ENCODE measurements at places on chromosomes 1 and 21.
A peak's percentile ranks its signal among the peaks of the same experiment; 100 is the strongest.

GRCh38 chr1:115098979-115099692, 9.8 kb upstream of the TSPAN2 start:
- DNase-seq: peak; percentile 22

DNA sequence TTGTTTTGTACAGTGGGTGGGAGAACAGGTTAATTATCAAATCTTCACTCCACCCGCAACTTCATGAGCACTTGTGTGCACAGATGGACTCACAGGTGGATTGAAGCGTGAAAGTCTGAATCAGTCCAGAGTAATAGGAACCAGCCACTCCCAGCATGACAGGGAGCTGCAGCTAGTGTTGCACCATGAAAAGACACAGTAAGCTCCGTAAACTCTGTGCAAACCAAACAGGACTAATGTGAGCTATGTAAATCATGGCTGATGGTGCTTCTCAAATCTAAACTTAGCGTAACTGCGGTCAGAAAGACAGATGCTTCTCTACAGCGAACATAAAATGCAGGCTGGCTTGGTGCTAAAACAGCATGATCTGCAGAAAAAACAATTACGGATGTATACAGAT, 114.4 kb downstream of the CENPF start:
- no peak for DNase-seq

GRCh38 chr1:48937732-48938131, 161.0 kb upstream of the BEND5 start:
- DNase-seq: no peak

GRCh38 chr1:29172415-29172939, 9.2 kb downstream of the SRSF4 start:
- no peak for DNase-seq

DNA sequence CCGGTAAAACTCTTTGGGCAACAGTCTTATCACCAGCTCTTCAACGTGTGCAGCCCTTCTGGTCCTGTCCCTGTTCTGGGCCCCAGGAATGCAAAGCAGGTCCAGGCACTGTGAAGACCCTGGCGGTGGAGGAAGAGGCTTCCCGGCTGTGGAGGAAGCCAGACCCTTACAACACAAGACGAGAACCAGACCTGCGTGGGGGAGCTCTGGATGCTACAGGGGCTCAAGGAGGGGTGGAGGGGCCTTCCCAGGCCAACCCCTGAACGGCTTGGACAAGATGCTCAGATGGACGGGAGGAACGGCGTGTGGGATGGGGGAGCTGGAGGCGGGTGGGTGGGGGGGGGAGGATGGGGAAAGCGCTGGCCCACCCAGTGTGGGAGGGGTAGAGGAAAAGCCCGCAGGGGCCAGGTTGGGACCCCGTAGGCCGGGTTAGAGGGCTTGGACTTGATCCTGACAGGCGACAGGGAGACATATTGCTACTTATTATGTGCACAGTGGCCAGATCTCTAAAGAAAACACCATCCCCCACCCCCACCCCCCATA, 5.1 kb upstream of the OLIG2 start:
- no peak for DNase-seq

DNA sequence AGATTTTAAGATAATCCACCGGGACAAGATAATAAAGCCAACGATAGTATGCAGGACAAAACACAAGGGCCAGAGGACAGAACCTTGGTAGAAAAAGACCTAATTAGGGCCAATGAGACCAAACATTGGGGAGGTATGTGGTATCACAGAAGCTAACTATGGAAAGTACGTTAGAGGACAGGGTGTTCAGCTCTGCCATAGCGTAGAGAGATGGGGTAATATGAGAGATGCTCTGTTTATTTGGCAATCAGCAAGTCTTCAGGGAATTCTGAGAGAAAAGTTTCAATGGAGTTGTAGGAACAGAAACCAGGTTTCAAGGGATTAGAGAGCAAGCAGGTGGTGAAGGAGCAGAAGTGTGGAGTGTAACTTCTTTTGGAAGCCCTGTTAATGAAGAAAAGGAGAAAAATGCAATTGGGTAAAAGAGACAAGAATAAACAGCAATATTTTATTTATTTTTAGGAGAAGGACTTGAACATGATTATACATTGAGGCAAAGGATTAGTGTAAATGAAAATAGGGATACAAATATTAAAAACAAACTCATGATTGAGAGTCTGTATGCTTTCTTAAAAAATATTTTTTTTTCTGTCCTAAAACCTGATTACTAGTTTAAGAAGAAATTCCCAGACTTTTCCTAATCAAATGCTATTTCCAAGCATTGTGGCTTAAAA, 24.0 kb downstream of the EEIG2 start:
- DNase-seq: no peak

GRCh38 chr1:164667001-164667400, 108.0 kb downstream of the PBX1 start:
- no peak for DNase-seq

DNA sequence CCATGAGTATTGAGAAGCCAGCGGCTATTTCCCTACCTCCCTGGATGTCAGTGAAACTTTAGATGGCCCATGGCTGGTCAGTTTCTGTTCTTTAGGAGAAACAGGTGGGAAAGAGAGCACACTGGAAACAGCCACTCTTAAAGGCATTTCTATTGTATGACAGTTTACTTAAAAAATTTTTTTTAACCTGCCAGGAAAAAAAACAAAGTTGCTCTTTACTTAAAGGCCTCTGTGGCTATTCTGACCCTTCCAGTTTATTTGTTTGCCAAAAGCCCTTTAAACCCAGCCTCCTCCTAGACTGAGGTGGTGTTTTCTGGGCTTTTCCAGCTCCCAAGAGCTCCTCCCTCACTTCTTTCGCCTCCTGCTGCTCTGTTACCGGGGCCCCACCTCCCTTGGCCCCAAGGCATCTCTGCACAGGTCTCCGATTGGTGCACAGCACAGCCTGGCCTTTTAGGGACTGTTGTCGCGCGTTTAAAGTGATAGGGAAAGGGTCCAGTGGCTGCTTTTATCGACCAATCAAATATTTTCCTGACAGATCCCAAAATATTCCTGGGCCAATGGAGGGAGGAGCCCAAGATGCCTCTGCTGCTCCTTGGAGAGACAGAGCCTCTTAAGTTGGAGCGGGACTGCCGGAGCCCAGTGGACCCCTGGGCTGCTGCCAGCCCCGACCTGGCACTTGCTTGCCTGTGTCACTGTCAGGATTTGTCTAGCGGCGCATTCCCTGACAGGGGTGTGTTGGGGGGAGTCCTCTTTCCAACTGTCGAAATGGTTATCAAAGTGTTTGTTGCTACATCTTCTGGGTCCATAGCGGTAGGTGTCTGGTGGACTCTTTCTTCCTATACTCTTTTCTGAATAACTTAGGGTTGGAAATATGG, at the start of gene SH3BGR:
SH3BGR (plus strand) TSS at position 639 of the 875 bp plus-strand sequence; CDS start at position 766, 127 bp downstream.
- no peak for DNase-seq

Measured in NCI-H2081 treated with DMSO at 0.1 percent for 48 hours (cell line).